ENCODE measurements at places on chromosomes 16 and 17.

GRCh38 chr16:30457743-30458560 lies 12.3 kb upstream of the SEPHS2 start:
- no peak for DNase-seq

GRCh38 chr16:89366561-89367537 lies 123.5 kb downstream of the ANKRD11 start:
- DNase-seq: no peak

DNA sequence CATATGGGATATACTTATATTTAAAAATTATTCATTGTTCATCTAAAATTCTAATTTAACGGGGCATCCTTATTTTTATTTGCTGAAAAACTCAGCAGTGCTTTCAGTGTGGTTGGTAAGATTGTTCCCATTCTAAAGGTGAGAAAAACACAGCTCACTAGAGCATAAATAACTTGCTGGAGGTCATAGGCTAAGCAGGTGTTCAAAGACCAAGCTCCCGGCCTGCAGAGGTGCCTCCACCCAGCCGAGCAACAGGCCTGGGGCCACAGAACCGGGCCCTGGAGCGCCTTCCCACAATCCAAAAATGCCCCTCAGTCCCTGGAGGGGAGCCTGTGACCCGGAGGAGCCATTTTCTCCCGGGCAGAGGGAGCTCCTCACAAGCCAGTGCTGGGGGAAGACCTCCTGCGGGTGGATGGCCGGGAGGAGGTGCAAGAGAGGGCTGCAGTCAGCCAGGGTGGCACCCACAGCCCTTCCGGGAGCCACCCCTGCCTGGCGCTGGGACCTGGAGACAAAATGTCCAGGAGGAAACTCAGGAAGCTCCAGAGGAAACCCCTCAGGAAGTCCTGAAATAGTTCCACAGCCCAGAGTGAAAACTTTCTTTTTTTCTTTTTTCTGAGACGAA lies 14.7 kb downstream of the ABR start:
- DNase-seq: no peak

- no peak for DNase-seq
Observed at GRCh38 chr16:12149971-12150370, 173.4 kb downstream of the SNX29 start.

DNA sequence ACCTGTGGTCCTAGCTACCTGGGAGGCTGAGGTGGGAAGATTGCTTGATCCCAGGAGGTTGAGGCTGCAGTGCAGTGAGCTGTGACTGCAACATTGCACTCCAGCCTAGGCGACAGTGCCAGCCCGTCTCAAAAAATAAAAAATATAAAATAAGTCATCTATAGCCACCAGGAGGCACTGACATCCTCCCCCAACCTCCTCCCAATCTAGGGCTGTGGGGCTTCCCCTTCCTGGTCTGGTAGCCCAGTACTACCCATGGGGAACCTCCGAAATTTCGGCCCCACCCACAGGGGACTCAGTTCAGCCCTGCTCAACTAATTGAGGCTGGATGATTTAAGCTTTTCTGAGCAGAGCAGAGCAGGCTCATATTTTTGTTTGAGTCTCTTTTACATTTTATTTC lies 3.2 kb downstream of the ZSCAN10 start:
- DNase-seq: no peak

DNA sequence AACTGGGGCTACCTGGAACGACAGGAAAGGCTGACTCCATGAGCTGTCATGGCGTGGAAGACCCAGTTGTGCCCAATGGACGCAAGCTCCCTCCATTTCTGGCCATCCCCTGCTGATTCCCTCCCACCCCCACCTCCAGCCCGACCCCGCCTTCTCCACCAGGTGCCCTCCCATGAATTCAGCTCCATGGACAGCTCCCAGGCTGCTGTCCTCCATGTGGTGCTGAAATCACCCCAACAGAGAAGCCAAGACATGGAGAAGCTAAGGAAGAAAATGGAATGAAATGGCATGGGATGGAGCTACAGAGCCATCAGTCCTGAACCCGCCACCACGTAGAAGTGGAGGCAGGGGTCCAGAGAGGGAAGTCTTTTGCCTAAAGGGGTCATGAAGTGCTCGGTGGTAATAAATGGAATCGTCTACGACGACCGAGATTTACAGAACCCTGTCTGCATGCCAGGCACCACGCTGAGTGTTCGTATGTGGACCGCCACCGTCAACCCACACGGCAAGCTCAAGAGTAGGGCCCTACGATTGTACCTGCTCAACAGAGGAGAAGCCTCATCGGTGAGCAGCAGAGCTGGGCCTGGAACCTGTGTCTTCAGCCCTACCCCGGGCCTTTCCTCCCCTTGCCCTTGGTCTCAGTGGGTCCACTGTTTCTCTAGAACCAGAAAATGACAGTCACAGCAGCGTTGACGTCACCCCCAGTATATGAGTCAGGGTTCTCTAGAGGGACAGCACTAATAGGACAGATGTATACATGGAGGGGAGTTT lies 9.3 kb upstream of the ZC3H18 start:
- DNase-seq: no peak

DNA sequence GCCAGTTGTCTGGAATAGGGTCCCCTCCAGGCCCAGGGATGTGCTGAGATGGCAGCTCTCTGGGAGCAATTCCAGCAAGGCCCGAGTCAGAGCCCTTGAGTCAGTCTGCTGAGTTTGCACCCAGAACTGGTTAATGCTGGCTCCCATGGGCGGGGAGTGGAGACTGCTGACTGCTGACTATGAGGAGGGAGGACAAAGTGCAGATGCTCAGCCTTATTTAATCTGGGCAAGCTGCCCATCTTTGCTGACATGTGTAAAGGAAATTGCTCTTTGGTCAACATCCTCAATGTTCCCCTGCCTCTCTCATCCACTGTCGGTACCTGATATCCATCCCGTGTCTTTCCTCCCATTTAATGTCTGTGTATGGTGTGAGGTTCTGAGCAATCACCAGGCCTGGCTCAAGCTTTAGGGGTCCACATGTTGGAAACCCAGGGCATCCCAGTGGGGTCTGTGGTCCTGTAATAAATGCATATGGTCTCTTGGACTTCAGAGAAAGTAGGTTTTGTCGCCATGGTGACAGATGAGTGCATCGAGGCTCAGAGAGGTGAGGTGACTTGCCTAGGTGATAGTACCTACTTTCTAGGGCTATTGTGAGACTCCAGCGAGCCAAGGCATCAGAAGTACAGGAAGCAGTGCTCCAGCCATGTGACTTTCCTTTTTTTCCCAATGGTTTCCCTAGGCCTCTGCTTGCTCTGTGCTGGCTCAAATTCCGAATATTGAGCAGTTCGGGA lies 20.0 kb upstream of the RNF135 start:
- DNase-seq: peak; percentile 94
